ENCODE measurements at places on chromosomes 4 and X.

DNA sequence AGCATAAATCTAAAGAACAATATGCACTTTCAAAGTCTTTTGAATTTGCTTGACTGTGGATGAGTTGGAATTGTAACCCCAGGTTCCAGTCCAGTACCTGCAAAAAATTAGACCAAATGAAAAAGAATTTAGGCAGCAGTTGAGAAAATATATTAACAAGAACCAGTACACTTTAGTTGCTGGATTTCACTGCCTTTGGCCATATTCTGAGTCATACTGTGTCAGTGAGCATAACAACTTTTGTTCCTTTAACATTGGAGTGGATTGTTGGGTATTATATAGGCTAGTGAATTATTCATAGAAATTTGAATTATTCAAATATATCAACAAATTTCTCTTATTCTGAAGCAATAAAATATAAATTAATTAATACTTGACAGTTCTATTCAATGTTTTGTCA lies 101.5 kb upstream of the SMAD1 start:
- DNase-seq = no peak

DNA sequence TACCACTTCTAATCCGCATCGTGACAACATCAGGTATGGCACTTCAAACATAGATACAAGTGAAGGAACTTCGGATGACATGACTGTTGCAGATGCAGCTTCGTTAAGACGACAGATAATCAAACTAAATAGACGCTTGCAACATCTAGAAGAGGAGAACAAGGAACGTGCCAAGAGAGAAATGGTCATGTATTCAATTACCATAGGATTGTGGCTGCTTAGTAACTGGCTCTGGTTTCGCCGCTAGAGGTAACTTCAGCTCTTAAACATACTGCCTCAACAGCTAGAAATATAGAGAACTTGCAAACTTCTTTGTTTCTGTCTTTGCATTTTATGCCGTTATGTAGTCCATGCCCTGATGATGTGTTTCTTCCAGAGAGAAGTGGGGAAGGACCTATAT lies 530.8 kb upstream of the DIPK2B start:
- no peak for DNase-seq

- peak; percentile 91 for DNase-seq
Observed at GRCh38 chrX:14963447-14964236, 90.4 kb downstream of the MOSPD2 start.

DNA sequence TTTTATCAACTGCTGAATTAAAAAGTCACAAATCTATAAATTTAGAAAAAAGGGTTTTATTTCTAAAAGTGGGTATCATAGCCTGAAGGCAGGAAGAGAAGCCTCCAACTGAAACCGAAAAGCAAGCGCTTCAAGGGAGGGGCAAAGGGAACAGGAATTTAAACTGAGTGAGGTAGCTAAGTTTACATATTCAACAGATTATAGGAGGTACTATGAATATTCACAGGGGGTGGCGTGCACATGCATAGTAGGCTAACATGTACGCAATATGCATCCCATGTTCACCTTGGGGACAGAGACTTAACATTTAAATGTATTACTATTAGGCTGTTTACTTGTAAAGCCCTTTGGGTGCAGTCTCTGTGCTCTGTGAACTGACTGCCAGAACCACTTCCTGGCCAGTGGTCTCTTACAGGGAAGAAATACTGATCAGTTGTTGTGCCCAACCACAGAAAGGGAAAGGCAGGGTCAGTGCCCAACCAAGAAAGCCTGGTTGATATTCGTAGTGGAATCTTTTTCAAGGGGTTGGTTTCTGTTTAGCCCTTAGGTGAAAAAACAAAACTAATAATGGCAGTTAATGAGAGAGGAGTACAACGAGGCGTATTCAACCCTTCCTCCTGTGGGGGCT lies 168.7 kb upstream of the GALNTL6 start:
- no peak for DNase-seq

DNA sequence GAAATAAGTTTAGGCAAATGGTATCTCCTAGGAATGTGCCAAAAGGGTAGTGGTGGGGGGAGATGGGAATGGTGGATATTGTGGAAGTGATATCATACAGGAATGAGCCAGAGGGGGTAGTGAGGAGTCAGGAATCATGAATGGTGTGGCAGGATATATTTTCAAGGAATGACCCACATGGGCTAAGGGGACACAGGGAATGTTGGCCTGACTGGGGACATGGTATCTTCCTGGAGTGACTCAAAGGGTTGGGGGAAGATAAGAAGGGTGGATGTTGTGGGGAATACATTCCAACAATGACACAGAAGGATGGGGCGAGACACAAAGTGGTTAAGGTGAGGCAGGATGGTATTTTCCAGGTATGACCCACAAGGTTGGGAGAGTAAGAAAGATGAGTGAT lies 60.6 kb downstream of the MAOA start:
- peak; percentile 40 for DNase-seq

DNA sequence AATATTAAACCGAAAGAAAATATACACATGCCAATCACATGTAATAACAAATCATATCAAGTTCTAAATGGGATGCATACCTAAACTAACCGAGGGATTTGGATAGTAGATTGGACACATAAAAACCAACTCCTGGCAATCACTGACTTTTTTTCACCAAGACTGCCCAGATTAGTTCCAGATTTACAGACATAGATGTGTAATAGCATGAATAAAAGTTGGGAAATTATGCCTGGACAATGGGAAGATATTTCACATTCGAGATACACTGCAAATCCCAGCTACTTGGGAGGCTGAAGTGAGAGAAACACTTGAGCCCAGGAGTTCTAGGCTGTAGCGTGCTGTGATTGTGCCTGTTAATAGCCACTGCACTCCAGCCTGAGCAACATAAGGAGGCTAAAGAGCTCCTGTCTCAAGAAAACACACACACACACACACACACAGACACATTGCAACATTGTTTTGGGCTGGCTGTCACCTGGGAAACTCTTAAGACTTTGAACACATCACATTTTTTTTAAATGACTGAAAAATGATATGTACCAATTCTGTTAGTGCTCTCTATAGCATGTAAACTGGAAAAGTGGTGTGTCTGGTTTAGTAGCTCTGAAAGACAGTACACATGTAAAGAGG lies 5.7 kb downstream of the RAB40A start:
- DNase-seq = peak; percentile 10

- peak; percentile 40 for DNase-seq
Observed at GRCh38 chr4:186400676-186401075, 134.7 kb downstream of the F11 start.

DNA sequence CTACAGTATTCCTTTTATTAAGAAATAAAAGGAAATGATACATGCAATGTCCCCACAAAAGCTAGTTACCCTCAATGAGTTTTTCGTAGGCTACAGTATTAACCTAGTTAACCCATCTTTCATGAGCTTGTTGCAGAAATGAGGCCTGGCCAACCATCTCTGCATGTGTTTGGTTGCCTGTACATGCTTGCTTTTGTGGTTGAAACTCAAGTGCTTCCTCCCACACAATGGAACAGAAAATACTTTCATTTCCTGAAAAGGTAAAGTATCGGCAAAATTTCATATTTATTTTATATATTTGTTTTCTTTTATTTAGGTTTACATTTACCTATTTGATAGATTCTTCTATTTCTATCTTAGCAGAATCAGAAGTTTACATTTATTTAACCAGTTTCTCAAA lies 214.6 kb upstream of the FAM241A start:
- no peak for DNase-seq

DNA sequence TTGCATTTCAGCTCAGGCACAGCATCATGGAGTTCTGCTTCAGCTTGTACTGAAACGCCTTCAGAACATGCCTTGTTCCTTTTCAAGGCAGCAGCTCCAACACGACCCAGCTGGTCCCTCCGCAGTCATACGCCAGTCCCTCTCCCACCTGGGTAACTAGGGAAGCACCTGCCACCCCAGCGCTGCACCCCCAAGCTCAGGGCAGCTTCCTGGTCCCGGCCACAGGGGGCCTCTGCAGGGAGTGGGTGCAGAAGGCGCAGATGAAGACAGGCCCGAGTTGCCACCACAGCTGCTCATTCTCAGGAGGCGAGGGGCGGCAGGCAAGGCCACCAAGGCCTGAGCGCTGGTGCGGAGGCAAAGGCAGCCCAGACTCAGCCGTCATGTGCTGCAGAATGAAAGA lies 21.8 kb downstream of the WDR1 start:
- DNase-seq = no peak

DNA sequence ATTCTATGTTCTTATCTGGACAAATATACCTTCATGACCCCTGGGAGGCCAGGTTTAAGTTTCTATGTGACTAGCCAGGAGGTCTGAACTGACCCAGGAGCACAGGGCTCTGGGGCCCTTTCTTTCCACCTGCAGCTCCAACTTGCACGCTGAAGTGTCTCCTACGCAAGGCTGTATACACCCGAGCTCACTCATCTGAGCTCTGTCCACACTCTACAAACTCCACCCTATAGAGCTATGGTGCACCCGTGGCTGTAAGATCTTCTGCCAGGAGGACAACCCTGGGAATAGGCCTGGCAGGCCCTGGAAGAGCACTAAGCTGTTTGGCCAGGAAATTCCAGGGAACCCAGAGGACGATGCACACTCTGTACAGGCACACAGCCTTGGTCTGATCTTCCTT lies 60.6 kb upstream of the ATOH1 start:
- DNase-seq = no peak

GRCh38 chr4:143443728-143444127 lies 69.8 kb upstream of the SMARCA5 start:
- DNase-seq = no peak

DNA sequence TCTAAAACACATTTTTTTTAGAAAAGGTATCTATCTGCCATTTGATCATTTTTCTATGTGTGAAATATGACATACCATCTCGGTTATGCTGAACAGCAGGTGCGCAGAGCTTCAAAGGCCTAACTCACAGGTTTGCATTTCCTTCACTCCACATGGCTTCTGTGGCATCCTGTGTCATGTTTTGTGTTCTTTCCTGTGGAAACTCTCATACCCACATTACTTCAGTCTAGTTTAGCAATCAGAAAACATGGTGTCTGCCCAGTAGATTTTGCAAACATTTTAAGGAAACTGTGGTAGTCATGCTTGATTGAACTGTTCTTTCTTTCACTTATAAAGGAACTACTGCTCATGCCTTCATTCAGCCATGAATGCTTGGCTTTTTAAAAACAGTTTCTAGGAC lies 11.3 kb upstream of the ARAP2 start:
- DNase-seq = no peak

DNA sequence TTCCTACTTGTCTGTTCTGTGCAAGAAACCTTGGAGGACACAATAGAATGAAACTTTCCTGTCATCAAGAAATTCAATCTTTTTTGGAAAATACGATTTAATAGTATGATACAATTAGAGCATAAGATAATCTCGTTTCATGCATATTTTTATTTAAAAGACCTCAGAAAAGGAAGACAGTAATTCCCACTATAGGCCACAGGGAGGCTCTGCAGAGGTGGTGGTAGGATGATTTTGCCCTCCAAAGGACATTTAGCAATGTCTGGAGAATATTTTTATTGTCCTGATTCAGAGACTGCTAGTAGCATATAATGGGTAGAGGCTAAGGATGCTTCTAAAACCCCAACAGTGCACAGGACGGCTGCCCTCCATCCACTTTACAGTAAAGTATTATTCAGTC lies 68.7 kb downstream of the PAK3 start:
- peak; percentile 1 for DNase-seq

- DNase-seq = no peak
Observed at GRCh38 chr4:141090473-141090872, 42.8 kb downstream of the RNF150 start.

DNA sequence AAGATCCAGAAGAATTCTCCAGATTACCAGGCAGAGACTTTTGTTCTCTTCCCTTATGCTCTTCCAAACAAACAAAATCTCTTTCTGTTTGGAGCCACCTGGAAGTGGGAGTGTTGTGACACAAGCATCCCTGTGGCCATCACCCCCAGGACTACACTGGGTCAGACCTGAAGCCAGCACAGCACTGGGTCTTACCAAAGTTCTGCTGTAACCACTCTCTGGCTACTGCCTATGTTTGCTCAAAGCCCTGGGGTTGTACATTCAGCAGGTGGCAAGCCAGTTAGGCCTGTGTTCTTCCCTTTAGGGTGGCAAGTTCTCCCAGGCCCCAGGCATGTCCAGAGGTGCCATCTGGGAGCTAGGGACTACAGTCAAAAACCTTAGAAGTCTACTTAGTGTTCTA lies 43.7 kb upstream of the MAOA start:
- DNase-seq = no peak

- no peak for DNase-seq
Observed at GRCh38 chr4:187179086-187180058, 455.7 kb upstream of the FAT1 start.

GRCh38 chr4:93513851-93514250 lies 314.7 kb upstream of the ATOH1 start:
- no peak for DNase-seq

DNA sequence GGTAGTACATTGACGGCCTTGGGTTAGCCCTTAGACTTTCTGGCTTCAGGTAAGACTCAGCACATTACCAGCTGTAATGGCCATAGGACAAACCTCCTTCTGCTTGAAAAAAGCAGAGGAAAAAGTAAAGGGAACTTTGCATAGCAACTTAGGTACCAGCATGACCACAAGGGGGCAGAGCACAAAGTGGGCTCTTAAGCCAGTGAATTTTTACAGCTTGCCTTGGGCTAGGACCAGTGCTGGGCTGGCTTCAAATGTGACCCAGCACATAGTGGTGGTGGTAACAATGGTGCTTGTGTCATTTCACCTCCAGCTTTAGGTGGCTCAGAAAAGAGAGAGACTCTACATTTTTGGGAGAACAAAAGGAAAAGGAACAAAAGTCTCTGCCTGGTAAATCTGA lies 66.1 kb downstream of the KLHL4 start:
- DNase-seq = no peak

GRCh38 chrX:13078739-13079444 lies 34.5 kb upstream of the FAM9C start:
- DNase-seq = peak; percentile 89

DNA sequence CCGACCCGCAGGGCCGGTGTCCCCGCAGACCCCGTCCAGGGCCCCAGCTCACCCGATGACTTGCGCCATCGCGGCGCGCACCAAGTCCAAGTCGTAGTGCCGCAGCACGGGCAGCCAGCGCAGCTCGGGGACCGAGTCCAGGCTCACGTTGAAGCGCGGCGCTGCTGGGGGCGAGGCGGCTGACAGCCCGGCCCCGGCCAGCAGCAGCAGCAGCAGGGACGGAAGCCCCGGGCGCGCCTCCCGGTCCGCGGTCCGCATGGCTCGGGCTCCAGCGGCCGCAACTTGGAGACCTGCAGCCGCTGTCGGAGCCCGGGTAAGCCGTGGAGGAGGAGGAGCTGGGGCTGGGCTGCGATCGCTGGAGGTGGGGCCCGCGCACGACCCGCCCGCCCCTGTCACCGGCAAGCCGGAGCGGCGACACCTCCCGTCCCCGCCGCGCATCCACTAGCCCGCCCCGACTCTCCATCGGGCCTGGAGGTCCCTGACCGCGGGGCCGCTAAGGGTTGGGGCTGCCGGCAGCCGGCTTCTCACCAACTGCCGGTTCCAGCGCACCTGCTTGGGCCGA lies at the start of gene NAAA:
Gene NAAA (minus strand): TSS at position 322 of the 562 bp plus-strand sequence. CDS start 64 bp downstream, at position 258.
- peak; percentile 22 for DNase-seq
